ENCODE measurements at places on chromosomes 4 and X.

- DNase-seq = no peak
These were observed 300.9 kb downstream of the CHIC1 start for GRCh38 chrX:73863852-73864251.

DNA sequence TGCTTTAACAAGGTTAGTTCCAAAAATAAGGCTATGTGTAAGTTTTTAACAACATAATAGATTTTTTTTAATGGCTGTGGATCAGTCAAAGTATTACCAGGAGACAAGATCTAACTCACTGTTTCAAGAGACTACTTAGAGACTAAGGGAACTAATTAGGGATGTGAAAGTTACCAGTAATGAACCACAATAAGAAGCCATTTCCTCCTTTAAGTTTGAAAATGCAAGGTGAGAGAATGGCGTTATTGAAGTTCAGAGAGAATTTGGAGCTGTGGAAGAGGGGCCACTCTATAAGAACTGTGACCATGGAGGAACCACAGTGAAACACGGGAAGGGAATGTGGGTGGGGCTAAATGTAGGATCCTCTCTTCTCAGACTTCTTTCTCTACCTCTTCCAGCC, 624.2 kb downstream of the GLUD2 start:
- DNase-seq = no peak

DNA sequence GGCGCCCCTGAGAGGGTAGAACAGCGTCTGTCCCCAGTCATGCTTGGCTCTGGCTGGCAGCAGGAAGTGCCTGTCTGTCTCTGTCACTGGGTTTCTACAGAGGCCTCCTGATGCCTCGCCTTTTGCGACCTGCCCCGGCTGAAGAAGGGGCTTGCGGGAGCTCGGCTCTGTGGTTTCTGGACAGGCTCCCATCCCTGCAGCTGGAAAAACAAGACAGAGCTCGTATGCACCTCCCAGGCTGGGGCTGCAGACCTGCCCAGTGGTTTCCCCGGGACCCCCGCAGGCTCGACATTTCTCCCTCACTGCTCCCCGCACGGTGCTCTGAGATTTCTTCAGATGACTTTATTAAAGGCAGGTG, 57.0 kb upstream of the SORCS2 start:
- no peak for DNase-seq

- DNase-seq = no peak
These were observed 51.2 kb upstream of the HOPX start for GRCh38 chr4:56732301-56732700.

- DNase-seq = no peak
These were observed 342.3 kb upstream of the GALNT7 start for GRCh38 chr4:172826346-172826745.

DNA sequence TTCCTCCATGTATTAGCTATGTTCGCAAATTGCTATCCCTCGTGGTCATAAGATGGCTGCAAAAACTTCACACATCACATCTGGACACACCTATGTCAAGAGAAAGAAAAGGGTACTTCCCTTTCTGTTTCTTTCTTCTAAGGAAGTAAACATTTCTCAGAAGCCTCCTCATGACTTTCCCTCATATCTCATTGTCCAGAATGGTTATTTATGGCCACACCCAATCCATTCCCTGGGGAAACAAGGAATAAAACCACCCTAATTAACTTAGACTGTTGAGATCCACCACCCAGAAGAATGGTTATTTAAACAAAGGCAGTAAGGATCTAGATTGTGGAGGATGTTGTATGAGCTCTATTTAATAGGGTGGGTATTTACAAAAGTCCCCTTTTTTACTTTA, 160.8 kb upstream of the LNX1 start:
- DNase-seq = no peak

Data from stimulated activated CD8-positive, alpha-beta memory T cell treated with anti-CD3 and anti-CD28 coated beads, Interleukin-7, amount 100 ng/mL, for 4 hours (primary cell).